ENCODE measurements at places on chromosomes 4 and X.
A peak's percentile ranks its signal among the peaks of the same experiment; 100 is the strongest.

GRCh38 chrX:154732421-154733065 is 18.3 kb downstream of the GAB3 start:
- no peak for DNase-seq

DNA sequence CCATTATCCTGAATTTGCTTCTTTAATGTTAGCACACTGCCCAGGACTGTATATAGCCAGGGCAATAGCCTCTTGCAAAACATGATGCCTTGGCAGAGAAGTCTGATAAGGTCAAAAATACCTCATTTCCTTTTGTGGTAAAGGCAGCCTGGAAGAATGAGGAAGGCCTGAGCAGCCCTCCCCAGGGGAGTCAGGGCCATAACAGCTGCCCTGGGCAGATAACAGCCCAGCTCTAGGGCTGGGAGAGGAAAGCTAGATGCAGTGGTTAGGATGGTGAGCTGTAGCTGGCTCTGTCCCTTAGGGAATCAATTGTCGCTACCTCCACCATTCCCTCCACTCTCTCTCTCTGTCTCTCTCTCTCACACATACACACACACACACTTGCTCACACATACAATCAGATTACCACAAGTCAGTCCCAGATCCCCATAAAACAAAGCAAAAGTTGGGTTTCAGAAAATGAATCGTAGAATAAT is 29.2 kb downstream of the EFHC2 start:
- DNase-seq: no peak

DNA sequence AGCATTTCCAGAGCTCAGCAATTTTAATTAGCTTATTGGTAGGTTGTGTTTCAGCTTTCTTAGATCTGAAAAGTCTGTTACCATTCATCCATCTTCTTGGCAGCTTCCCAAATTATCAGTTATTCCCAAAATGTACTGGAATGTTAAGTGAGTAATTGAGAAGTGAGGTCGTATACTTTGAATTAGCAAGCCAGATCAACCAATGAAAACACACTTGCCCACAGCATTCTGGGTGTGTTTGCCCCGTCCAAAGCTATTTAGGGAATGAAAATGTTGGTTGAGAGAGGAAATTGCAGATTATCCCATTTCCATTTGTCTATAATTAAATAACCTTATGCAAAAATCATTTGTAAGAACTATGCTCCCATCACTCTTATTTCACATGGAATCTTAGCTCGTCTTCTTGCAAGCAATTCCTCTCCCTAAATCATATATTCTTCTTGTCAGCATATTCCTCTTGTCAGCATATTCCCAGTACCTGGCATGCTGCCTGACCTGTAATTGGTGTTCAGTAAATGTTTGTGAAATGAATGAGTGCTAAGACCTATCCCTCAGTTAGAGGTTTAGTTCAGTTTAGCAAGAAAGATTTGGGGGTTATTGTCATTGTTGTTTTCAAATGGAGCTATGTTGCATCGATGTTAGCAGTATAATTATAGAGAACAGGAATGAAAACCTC is 23.3 kb upstream of the ANTXR2 start:
- peak; percentile 42 for DNase-seq

GRCh38 chrX:68710870-68711576 is 63.6 kb downstream of the STARD8 start:
- peak; percentile 37 for DNase-seq

DNA sequence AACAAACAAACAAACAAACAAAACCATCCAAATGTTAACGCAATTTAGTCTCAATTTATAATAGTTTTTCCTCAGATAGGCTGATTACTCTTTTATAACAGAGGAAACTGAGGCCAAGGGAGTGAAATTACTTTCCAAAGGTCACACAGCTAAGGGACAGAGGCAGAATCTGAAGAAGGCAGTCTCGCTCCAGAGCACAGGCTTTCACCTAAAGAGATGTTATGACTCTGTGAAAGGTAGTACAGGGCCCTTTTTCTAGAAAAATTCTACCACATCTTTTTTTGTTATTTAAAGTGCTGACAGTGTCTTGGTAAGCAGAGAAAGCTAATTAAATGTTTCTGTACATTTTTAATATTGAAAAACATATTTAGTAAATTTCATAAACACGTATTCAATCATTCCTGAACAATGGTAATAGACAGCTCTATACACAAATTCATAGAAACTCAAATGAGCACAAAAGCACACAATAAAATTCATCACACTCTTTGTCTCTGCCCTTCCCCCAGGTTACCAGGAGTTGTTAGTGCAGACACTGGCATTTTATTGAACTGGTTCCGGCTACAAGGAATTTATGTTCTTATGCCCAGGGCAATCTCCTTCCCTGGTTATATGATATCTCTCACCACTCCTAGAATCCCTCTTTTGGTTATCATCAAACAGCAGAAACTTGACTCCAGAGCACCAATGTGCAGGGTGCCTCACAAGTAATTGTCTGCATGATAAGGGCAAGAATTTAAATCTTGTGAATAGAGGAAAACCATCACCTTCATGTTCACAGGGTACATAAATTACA is 7.7 kb upstream of the APBB2 start:
- DNase-seq: no peak

GRCh38 chr4:121822047-121822446 is 1.6 kb downstream of the CCNA2 start:
- DNase-seq: no peak

- no peak for DNase-seq
Observed at GRCh38 chr4:176825586-176825985, 32.9 kb upstream of the VEGFC start.

DNA sequence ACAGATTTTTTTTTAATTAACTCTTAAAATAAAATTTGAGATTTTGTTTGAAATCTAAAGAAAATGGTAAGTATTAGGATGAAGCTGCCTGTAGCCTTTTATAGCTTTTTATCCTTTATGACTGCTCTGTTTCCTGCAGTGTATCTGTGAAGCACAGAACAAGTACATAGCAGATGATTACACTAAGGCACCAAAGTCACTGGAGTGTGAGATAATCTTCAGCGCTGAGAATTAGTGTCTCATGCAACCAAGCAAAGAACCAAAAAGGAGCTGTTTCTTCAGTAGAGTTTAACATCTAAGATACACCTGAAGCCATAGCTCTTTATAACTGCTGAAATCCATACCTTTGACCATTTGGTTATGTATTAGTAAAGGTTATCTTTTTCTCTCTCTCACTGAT is 1989.8 kb upstream of the PCDH10 start:
- no peak for DNase-seq

DNA sequence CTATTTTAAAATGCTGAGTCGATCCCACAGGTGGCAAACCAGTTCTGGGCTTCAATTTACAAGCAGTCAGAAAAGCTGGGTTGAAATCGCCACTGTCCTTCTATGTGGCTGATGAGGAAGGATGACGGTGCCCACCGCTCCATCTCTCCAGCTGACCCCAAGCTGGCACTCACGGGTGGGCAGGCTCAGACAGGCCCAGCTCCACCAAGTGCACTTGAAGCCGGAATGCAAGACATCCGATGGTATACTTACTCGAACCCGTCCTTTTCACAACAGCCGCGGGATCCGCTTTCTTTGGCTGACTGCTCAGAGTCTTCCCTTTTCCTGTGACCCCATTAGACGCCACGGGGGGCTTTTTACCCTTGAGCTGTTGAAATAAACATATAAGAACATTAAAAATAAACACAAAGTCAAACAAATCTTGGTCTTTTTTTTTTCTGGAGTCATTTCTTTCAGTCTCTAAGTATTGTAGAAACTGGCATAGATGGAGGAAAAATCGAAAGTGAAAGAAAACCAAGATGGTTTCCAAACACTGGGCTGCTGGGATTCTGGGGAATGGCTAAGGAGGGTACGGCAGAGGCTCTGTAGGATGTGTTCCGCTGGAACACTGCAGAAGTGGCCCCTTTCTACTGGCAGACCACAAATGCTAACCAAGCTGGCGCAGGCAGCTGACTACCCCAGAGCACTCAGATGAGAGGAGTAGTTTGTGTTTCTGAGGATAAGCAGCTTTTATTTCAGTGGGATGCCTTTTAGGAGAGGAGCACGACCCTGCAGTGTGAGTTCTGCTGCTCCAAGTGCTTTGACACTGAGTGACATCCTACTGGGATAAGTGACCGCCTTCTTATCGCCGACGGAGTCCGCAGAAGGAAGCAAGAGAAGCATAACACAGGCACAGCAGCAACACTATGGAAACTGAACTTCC is 160.9 kb downstream of the AFAP1 start:
- DNase-seq: no peak

DNA sequence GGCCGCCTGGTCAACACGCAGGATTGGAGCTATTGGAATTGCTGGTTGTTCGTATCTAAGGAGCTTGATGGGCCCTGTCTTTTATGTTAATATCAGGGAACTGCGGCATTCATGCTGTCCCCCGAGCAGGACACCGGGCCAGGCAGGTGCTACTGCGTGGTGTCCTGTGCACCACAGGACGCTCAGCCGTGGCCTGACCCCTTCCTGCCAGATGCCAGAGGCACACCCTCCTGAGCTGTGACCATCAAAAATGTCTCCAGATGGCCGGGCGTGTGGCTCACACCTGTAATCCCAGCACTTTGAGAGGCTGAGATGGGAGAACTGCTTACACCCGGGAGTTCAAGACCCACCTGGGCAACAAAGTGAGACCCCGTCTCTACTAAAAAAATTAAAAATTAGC is 32.1 kb downstream of the ABLIM2 start:
- no peak for DNase-seq

DNA sequence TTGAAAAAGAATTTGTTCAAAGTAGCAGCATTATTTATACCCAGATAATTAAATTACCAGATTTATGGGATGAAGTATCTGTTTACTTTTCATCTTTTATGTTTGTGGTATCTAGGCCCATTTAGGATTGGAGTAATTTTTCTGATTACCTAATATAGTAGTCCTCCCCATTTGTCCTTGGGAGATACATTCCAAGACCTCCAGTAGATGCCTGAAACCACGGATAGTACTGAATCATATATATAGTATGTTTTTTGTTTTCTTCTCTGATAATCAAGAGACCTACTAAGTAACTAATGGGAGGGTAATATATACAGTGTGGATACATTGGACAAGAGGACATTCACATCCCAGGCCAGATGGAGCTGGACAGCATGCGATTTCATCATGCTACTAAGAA is 30.7 kb upstream of the PTPN13 start:
- no peak for DNase-seq

DNA sequence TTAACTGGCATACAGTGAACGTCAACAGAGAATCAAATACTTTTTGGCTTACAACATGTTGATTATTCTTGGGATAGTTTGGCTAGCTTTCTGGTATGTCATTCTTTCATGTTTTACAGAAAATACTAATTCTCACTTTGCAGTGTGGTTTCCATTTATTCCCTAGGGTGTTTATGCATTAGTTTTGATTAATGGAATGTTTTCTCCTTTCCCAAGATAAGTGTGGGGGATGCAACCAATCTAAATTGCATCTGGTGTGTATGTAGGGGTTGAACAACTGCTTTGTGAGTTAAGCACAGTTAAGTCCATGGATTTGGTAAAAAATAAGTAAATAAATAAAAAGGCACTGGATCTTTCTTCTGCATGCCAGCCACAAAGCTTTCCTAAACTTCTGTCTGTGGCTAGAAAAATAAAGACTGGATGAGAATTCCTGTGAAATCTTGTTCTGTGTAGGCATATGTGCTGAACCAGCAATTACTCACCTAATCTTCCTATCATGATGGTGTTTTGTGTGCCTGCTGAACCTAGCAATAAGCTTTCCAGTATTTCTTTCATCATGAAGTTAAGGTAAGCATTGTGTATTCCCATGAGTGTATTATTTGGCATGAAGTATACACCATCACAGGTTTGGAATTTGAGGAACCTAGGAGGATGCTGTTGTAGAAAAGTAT is 50.6 kb upstream of the TENM3 start:
- DNase-seq: no peak

- no peak for DNase-seq
Observed at GRCh38 chr4:141684785-141685184, 48.4 kb downstream of the IL15 start.

DNA sequence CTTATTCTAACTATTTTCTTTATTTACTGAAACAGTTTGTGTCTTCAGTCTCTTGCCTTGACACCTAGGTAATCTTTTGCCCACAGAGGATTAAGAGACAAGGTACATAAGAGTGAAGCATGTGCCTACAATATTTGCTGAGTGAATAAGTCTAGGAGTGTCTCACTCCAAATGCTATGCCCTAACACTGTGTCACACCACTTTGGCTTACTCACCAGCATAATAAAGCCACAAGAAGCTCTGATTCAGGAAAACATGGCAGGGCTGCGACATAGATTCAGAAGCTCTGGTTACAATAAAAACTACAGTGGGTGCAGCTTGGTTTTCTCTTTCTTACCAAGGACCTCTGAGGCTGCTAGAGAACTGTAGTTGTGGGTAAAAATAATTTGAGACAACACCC is 127.1 kb downstream of the RBM46 start:
- DNase-seq: no peak

DNA sequence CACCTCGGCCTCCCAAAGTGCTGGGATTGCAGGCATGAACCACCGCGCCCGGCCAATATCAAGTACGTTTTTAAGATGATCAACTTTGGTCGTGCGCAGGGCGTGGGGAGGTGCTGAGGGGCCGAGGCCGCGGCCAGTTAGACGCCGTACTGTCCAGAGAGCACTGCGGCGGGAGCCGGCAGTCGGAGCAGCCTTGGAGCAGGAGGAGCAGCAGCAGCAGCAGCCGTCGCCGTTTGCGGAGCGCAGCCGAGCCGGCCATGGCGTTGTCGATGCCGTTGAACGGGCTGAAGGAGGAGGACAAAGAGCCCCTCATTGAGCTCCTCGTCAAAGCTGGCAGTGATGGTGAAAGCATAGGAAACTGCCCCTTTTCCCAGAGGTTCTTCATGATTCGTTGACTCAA is 8.5 kb upstream of the USP9X start:
- DNase-seq: no peak

DNA sequence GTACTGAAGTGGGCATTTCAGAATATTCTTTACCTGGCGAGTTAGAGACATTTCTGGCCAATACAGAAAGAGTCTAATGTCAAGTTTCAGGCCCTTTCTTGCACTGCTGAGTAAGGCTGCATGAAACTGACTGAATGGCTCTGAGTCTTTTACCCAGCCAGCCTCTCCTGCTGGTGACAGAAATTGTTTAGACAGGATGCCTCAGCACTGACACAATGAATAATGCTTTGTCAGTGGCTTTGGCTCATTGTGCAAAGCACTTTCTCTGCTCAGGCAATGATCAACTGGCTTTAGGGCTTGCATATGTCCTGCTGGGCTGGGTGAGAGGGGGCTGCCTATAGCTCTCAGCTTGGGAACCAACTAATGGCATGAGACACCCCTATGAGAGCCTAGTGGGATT is 45.5 kb downstream of the CLNK start:
- DNase-seq: no peak

DNA sequence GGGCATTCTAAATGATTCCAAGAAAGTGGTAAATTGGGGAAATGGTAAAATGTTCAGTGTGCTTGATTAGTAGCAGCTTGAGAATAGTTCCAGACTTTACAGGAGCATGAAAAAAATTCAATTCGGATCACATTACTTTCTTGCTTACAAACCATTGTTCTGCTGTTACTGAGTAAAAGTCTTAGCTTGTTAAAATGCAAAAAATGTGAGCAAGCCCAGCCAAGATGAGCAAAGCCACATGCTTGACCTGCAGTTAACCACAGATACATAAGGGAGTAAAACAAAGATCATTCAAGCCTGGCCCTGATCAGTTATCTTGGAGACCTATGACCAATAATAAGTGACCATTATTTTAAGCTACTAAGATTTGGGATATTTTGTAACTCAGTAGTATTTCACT is 562.9 kb upstream of the MAGEB2 start:
- no peak for DNase-seq
